IMR-90 (cell line): ENCODE measurements at places on chromosomes 1 and 21. TPM values are rescaled to one million over a fixed set of nuclear protein-coding genes. Genes with fewer than 3 reads are reported as not detected.

Gene TTC34
- under 0.01 TPM in 2 replicates for total RNA-seq

DNA sequence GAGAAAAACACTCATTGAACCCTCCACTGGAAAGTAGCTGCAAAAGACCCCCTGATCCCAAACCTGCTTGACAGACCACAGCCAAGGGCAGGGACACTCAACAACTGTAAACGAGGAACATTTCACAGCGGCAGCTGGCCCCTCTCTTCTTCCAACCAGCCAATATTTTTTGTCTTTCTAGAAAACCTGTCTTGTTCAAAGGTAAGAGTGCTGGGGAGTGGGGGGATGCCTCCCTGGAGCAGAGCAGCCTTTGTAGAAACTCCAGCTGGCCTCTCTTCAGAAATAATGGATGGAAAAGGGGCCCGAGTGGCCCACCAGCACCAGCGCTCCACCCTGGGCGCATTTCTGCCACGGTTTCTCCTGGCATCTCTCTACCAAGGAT, 384.0 kb downstream of the RRAGC start:
- no peak overlapping the region for H3K4me3 ChIP-seq
- no peaks in the 10 kb centered on the region for H3K36me3 ChIP-seq
- DNase-seq, result no peak
- no peak overlapping the region for H3K27ac ChIP-seq

- H3K36me3 ChIP-seq, result no peaks in the 10 kb centered on the region
- H3K27me3 ChIP-seq, result no peaks in the 10 kb centered on the region
- H3K4me3 ChIP-seq, result no peak overlapping the region
- DNase-seq, result no peak
- H3K4me1 ChIP-seq, result no peaks in the 10 kb centered on the region
Observed at GRCh38 chr21:27173053-27173452, 206.2 kb upstream of the ADAMTS5 start.

- no peaks in the 10 kb centered on the region for H3K4me1 ChIP-seq
- H3K36me3 ChIP-seq, result peaks cover 46% of the 10 kb centered on the region
- no peak for DNase-seq
- H3K27ac ChIP-seq, result no peak overlapping the region
- no peak overlapping the region for H3K4me3 ChIP-seq
- H3K27me3 ChIP-seq, result no peaks in the 10 kb centered on the region
Observed at GRCh38 chr1:3842912-3843311, 14.1 kb downstream of the CEP104 start.

GRCh38 chr1:231708394-231708793, 81.8 kb downstream of the DISC1 start:
- peaks cover 6% of the 10 kb centered on the region for H3K4me1 ChIP-seq
- peaks cover 3% of the 10 kb centered on the region; the same call in 1 of the 2 replicates for H3K36me3 ChIP-seq
- H3K4me3 ChIP-seq, result no peak overlapping the region
- H3K27me3 ChIP-seq, result no peaks in the 10 kb centered on the region

DNA sequence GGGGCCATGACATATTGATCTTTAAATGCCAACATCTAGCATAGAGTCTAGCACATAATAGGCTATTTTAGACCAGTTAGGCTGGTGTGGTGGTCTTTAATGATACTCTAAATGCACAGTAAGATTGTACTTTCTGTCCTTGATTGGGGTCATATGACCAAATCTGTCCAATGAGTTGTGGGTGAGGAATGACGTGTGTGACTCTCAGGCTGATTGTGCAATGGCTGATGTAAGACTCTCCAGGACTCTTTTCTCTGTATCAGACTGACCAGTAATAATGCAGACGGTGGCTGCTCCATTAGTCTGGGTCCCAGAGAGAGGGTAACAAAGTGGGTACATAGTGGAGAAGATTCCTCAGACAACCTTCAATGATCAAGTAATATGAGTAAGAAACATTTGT, 541.6 kb upstream of the CAMK1G start:
- H3K36me3 ChIP-seq, result no peaks in the 10 kb centered on the region
- no peak overlapping the region for H3K27ac ChIP-seq
- no peaks in the 10 kb centered on the region for H3K4me1 ChIP-seq
- no peak for DNase-seq
- H3K4me3 ChIP-seq, result no peak overlapping the region

DNA sequence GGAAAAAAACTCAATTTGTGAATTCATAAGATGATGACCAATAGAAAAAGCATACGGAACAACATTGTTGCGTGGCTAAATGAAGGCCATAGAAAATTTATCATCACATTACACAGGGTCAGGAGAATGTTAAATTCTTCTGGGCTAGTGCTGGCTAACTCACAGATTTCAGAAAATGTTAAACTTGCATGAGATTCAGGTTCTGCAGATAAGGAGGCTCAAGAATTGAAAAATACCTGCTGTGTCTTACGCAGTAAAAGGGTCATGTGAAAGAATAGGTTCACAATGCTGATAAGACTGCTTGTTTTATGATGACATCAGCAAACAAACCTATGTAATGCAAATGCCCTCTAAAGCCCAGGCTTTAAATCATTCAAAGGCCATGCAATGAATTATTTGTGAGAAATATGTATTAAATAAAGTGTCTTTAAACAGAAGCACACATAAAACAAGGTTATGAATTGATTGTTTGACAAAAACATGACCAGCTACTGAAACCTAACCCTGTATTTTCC, 378.8 kb downstream of the USP25 start:
- H3K27me3 ChIP-seq, result no peaks in the 10 kb centered on the region
- DNase-seq, result no peak
- H3K27ac ChIP-seq, result no peak overlapping the region
- no peak overlapping the region for H3K4me3 ChIP-seq
- peaks cover 4% of the 10 kb centered on the region; the same call in 1 of the 2 replicates for H3K4me1 ChIP-seq

- H3K27ac ChIP-seq, result no peak overlapping the region
- H3K4me3 ChIP-seq, result no peak overlapping the region
- no peaks in the 10 kb centered on the region for H3K27me3 ChIP-seq
- H3K4me1 ChIP-seq, result no peaks in the 10 kb centered on the region
- H3K36me3 ChIP-seq, result no peaks in the 10 kb centered on the region
Observed at GRCh38 chr1:160489513-160490261, 33.4 kb downstream of the SLAMF6 start.

DNA sequence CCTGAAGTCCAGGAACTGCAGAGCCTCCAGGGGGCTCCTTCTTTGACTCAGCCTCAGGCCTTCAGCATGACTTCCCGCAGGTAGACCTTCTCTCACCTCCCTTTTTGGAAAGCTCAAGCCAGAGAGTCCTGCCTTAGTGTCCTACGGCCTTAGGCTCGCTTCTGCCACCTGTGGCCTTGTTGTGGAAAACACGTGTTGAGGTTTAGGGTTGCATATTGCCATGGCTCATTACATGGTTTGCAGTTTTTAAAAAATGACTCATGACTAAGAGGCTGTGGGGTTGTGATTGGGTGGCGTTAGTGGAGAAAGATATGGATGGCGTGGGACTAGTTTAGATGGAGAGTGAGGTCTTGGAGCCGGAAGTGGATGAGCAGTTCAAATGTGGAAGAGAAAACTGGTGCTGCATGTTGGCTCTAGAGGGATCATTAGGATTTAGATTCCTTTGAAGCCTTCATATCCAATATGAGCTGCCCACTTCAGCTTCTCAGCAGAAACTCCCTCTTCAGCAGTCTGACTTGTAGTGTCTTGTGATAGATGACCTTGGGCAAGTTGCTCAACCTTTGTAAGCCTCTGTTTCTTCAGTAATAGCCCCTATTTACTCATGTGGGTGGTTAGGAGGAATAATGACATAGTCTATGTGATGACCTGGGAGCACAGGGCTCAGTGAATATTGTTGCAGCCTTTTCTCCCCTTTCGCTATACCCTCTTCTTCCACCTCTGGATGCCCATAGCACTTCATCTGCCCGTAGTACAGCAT, 6.5 kb upstream of the FGGY start:
- no peak overlapping the region for H3K4me3 ChIP-seq
- no peak overlapping the region for H3K27ac ChIP-seq
- peak; percentile 52 for DNase-seq
- H3K36me3 ChIP-seq, result no peaks in the 10 kb centered on the region
- H3K4me1 ChIP-seq, result peaks cover 2% of the 10 kb centered on the region
